T47D (cell line): ENCODE measurements at places on chromosomes 3 and 15.

DNA sequence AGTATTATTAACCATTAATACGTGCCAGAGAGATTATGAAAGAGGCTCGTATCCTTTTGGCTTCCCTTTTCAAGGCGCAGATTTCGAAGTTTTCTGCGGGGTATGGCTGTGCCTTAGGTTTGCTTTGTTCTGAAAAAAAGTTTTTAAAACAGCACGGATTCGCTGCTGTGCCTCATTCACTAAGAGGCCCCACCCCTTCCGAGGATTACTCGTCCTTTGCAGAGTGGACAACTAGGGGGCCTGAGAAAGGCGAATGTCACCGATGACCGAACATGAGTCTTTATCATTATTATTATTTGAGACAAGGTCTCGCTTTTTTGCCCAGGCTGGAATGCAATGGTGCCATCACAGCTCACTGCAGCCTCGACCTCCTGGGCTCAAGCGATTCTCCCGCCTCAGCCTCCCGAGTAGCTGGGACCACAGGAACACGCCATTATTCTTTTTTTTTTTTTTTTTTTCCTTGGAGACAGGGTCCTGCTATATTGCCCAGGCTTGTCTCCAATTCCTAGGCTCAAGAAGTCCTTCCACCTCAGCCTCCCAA, 684 bp upstream of the RPS27L start:
- DNase-seq: peak; percentile 68

DNA sequence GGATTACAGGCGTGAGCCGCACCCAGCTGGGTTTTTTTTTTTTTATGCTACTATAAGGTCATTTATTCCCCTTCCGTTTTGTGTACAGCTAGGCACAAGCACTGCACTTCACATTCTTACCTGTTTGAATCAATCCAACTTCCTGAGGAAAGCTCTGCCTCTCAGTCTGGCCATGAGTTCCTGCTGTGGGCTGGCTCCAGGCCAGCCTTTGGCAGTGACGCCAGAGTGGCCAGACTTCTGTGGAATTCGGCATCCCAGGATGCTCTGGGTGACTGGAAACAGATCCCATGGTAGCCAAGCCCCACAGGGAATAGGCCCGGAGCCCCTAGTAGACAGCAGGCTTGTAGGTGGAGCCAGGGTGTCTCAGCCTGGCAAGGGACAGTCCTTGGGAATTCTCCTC, 21.5 kb upstream of the TIMP4 start:
- DNase-seq: peak; percentile 54

GRCh38 chr3:114504941-114505628, 211.3 kb downstream of the TIGIT start:
- no peak for DNase-seq

GRCh38 chr15:99333981-99334380, 82.7 kb downstream of the LRRC28 start:
- no peak for DNase-seq
